ENCODE measurements at places on chromosomes 3 and 15. TPM values are rescaled to one million over a fixed set of nuclear protein-coding genes. Genes with fewer than 3 reads are reported as not detected.
A peak's percentile ranks its signal among the peaks of the same experiment; 100 is the strongest.

Gene BCHE
- total RNA-seq = 29.0 TPM

Gene PIF1
- 3.1 TPM for total RNA-seq

- peak within 1 kb of the TSS; percentile 69 for H3K4me3 ChIP-seq
- peak; percentile 83 for DNase-seq
- H3K27me3 ChIP-seq = no peaks in the 10 kb centered on the region
- H3K36me3 ChIP-seq = peaks cover 7% of the 10 kb centered on the region
These were observed at the start of gene PLXNB1 for GRCh38 chr3:48429960-48430707. PLXNB1 (minus strand) TSS chr3:48430086; CDS start chr3:48424611, 5,475 bp downstream.

Gene GCSAM
- not detected for total RNA-seq

- H3K4me1 ChIP-seq = peaks cover 4% of the 10 kb centered on the region
- no peak overlapping the region for H3K27ac ChIP-seq
- no peaks in the 10 kb centered on the region for H3K36me3 ChIP-seq
- H3K4me3 ChIP-seq = no peak overlapping the region
These were observed 81.4 kb downstream of the IQSEC1 start for GRCh38 chr3:12991861-12992281.

- H3K36me3 ChIP-seq = no peaks in the 10 kb centered on the region
- DNase-seq = no peak
- no peaks in the 10 kb centered on the region for H3K4me1 ChIP-seq
- H3K4me3 ChIP-seq = no peak overlapping the region
- no peaks in the 10 kb centered on the region for H3K27me3 ChIP-seq
These were observed 1014.1 kb upstream of the SEMA6D start for GRCh38 chr15:46703020-46703861.

GRCh38 chr3:180265551-180265950 lies 228.8 kb upstream of the PEX5L start:
- no peaks in the 10 kb centered on the region for H3K4me1 ChIP-seq
- H3K27me3 ChIP-seq = no peaks in the 10 kb centered on the region
- H3K4me3 ChIP-seq = peak overlapping the region; percentile 15

DNA sequence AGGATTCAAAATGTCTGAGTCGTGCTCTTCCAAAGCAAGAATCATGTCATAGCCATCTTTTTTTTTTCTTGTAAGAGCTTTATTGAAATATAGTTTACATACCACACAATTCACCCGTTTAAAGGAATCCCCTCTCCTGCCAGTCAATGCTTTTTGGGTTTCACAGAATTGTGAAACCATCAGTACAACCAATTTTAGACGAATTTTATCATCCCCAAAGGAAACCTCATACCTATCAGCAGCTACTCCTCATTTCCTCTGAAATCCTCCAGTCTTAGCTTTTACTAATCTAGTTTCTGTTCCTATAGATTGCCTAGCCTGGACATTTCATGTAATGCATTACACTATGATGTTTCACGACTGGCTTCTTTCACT lies 39.6 kb downstream of the ADIPOQ start:
- H3K27ac ChIP-seq = no peak overlapping the region
- DNase-seq = no peak
- H3K4me1 ChIP-seq = no peaks in the 10 kb centered on the region
- H3K27me3 ChIP-seq = no peaks in the 10 kb centered on the region
- no peaks in the 10 kb centered on the region for H3K36me3 ChIP-seq
- no peak overlapping the region for H3K4me3 ChIP-seq

GRCh38 chr3:2822611-2823010 lies 287.6 kb downstream of the IL5RA start:
- H3K27ac ChIP-seq = no peak overlapping the region
- no peak overlapping the region for H3K4me3 ChIP-seq
- DNase-seq = no peak
- no peaks in the 10 kb centered on the region for H3K4me1 ChIP-seq
- H3K36me3 ChIP-seq = no peaks in the 10 kb centered on the region
- H3K27me3 ChIP-seq = no peaks in the 10 kb centered on the region

DNA sequence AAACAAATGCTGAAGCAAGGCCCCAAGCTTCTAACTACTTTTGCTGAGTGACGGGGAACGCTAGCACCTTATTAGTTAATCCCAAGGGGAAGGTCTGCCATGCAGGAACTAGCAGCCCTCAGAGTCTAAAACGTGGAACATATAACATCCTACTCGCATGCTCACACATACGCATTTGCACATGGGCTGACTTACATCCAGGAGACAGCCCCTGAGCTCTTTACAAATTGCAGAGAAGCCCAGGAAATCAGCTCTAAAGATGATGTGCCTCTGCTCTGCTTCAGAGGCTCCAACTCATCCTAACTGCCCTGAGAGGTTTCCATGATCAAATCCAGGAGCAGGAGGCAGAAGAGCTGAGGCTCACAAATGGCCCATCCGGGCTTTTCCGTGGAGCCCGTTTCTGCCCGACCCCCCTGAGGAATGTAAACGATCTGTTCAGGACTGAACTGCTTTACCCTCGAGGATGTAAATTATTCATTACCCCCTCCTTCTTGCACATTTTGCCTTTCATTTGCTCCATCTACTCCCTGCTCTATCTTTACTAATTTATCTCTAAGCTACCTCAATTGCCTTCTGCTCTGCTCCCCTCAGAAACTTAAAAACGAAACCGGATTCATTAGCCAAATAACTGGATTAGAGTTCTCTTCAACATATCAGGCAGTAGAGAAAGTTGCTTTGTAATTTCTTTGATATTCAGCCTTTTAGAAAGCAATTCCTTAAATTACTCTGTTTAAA lies 141.9 kb upstream of the CCDC54 start:
- peak overlapping the region; percentile 13 for H3K27ac ChIP-seq
- peak overlapping the region; percentile 75 for H3K4me3 ChIP-seq

GRCh38 chr15:62888623-62889022 lies 153.9 kb upstream of the TPM1 start:
- no peak for DNase-seq
- H3K4me3 ChIP-seq = no peak overlapping the region
- no peaks in the 10 kb centered on the region for H3K36me3 ChIP-seq
- H3K27ac ChIP-seq = no peak overlapping the region

Gene PARP15
- 0.26 TPM for total RNA-seq

GRCh38 chr3:60225848-60226247 lies 1025.4 kb downstream of the FHIT start:
- H3K27me3 ChIP-seq = no peaks in the 10 kb centered on the region
- H3K27ac ChIP-seq = no peak overlapping the region
- H3K4me1 ChIP-seq = no peaks in the 10 kb centered on the region
- DNase-seq = no peak
- no peaks in the 10 kb centered on the region for H3K36me3 ChIP-seq

Gene GOLGA8G
- not detected for total RNA-seq

Gene PYGO1
- total RNA-seq = 10.1 TPM

Gene RBP2
- not detected for total RNA-seq

DNA sequence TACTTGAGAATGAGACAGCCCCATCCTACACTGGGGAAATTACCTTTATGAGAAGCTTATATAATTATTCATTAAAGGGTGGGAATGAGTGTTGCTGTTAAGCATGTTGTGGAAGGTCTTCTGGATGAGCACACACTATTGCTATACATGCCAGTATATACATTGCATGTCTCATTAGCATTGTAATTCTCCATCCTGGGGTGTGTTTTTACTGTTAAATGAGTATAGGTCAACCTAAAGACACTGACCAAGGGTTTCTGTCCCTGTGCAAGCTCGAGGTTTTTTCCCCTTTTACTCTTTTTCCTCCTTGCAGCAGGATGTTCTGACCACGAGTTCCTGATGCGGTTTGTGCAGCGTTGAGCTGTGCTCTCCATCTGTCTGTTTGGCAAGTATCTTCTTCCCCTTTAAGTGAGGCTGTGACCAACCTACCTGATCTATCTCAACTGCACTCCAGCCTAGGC lies 7.2 kb upstream of the IVD start:
- no peak overlapping the region for H3K4me3 ChIP-seq
- DNase-seq = no peak
- no peaks in the 10 kb centered on the region for H3K27me3 ChIP-seq
- no peak overlapping the region for H3K27ac ChIP-seq

DNA sequence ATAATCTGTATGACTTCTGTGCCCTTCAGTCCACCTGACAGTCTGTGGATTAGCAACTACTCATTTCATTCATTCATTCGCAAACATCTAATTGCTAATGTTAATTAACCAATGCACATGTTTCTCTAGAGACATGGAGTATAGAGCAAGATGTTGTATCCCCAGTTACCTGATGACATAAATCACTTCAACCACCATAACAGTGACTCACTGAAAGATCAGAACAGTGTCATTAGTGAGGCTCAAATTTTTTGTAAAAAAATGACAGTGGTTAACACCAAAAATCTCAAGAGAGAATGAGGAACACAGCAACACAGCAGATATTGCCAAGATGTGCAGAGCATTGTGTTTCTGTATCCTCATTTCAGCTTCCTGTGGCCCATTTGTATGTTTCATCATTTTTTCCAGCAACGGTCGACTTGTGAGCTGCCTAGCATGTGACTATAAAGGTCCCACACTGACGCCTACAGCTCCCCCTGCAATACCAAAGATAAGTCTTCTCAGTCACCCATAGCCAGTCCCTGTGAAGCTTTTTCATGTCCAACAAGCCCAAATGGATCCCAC lies 3.7 kb upstream of the PLD1 start:
- peak; percentile 83 for DNase-seq
- no peaks in the 10 kb centered on the region for H3K27me3 ChIP-seq

- H3K27ac ChIP-seq = no peak overlapping the region
- no peaks in the 10 kb centered on the region for H3K27me3 ChIP-seq
- H3K36me3 ChIP-seq = no peaks in the 10 kb centered on the region
- DNase-seq = no peak
- H3K4me1 ChIP-seq = no peaks in the 10 kb centered on the region
These were observed 16.2 kb upstream of the LIPC start for GRCh38 chr15:58415636-58416035.

Gene POC1A
- total RNA-seq = 3.1 TPM

DNA sequence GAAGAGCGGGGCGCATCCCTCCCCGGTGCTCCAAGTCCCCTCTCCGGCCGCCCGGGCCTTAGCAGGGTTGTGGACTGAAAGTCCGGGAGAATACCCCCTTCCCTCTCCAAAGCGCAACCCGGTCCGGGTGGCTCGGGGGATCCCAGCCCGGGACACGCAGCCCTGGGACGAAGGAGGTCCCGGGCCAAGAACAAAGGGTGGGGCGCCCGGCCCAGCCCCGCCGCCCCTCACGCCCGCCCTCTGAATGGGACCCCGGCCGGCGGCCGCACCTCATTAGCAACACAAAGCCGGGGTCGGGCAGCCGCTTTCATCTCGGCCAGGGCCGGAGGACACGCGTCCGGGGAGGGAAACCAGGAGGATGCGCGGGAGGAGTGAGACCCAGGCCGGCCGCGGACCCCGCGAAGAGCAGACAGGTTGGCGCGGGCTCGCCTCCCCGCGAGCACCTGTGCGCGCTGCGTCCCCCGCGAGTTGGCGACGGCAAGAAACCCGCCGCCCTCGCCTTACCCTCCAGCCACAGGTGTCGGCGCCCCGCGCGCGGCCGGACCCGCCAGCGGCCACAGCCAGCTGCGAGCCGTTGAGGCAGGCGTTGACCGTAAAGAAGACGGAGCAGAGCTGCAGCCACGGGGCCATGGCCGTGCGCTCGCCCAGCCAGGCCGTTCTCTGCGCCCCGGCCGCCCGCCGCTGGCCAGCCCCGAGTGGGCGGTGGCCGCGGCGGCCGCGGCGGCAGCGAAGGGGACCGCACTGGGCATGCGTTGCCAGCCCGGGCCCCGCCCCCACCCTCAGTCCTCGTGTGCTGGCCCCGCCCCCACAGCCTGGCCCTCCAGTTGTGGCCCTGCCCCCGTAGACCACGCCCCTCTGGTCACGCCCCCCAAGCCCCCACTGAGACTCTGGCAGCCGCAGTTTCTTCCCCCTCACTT lies at the start of gene IL17RD:
Gene IL17RD, minus strand, starts transcription at position 697 of the 917 bp plus-strand sequence. Its CDS starts 67 bp downstream, at position 630.
- H3K4me3 ChIP-seq = peak within 1 kb of the TSS; percentile 57
- DNase-seq = peak; percentile 69
- H3K36me3 ChIP-seq = no peaks in the 10 kb centered on the region
- peaks cover 13% of the 10 kb centered on the region for H3K27me3 ChIP-seq
- H3K27ac ChIP-seq = no peak within 1 kb of the TSS

Gene CCDC9B
- total RNA-seq = 38.0 TPM

GRCh38 chr3:36944012-36944640 lies 728 bp downstream of the TRANK1 start:
- H3K27ac ChIP-seq = peak overlapping the region; percentile 8
- H3K4me1 ChIP-seq = peaks cover 5% of the 10 kb centered on the region
- DNase-seq = peak; percentile 69
- peak overlapping the region; percentile 72 for H3K4me3 ChIP-seq
- H3K36me3 ChIP-seq = no peaks in the 10 kb centered on the region

- H3K4me3 ChIP-seq = no peak overlapping the region
- no peaks in the 10 kb centered on the region for H3K4me1 ChIP-seq
- no peaks in the 10 kb centered on the region for H3K36me3 ChIP-seq
- no peaks in the 10 kb centered on the region for H3K27me3 ChIP-seq
- DNase-seq = no peak
- H3K27ac ChIP-seq = no peak overlapping the region
These were observed 44.7 kb upstream of the GOLM2 start for GRCh38 chr15:44243829-44244228.

DNA sequence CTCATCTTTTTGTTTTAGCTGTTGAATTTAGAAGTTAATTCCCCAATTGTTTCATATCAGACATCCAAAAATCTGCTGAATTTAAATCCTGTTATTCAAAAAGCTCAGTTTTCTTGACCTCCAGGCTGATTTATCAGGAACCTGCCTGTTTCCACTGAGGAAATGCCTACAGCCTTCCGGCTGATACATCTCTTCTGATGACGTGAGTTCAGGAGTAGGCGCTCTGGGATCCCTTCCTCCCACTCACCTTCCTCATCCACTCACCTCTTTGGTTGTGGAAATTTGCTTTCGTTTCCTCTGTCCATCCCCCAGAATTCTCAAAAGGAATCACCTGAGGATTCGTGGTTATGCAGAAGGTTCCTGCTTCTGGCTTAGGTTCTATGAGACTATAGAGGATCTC lies 55.4 kb upstream of the ALDH1A3 start:
- H3K27ac ChIP-seq = no peak overlapping the region
- DNase-seq = no peak
- no peaks in the 10 kb centered on the region for H3K36me3 ChIP-seq

DNA sequence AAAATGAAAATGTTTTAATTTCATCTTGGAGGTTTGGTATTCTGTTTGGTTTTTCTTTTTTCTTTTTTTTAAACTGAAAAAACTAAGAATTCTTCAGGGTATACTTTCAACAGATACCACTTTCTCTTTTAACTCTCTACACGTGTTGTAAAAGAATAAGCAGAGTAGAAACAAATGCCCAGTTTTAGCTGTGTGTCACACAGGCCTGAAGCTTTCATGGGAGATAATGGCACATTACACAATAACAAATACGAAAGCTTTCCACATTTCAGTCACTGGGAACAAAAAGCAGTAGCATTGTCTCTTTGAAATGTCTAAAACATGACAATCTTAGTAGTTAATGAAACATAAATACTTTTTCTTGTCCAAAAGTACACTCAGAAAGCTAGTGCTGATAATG lies 818.5 kb downstream of the TBL1XR1 start:
- DNase-seq = no peak
- no peak overlapping the region for H3K27ac ChIP-seq
- H3K27me3 ChIP-seq = no peaks in the 10 kb centered on the region
- no peaks in the 10 kb centered on the region for H3K36me3 ChIP-seq
- H3K4me3 ChIP-seq = no peak overlapping the region

Data from fibroblast of lung (primary cell).